Midbrain (tissue), 1 donor: ENCODE measurements at places on chromosomes 12 and 14.
A peak's percentile ranks its signal among the peaks of the same experiment; 100 is the strongest.

DNA sequence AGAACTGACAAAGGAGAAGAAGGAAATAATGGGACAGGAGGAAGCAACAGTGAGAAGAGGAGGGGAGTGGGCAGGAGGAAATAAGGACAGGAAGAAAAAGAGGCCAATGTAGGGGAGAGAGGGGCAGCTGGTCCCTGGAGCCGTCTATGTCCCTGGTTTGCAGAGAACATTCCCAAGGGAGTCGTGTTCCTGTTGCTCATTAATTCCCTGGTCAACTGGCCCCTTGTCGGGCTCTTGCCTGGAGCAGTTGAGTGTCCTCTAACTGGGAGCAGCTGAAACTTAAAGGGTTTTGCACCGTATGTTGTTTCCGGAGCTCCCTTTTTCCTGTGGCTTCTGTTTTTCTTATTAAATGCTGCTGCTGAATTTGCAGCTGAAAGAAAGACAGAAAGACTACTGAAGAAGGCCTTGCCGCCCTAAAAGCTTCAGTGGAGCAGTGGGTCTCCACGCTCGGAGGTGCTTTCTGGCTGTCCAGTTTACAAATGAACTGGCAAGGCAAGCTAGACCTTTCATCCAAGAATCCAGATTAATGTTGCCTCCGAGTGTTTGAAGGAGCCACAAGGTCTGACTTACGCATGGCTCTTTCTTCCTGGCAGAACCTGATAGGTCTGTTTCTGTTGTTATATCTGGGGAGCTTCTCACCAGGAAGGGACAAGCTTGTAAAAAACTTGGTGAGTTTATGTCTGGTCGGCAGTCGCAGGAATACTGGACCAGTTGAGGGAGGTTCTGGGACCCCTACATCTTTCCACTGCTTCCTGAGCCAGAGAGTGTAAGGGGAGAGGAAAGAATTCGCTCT, 146.2 kb upstream of the RFLNA start:
- no peak for DNase-seq

- DNase-seq = no peak
These were observed 161.0 kb upstream of the PRKD1 start for GRCh38 chr14:30088620-30089019.

- no peak for DNase-seq
These were observed 20.1 kb upstream of the CERS5 start for GRCh38 chr12:50187084-50187900.

DNA sequence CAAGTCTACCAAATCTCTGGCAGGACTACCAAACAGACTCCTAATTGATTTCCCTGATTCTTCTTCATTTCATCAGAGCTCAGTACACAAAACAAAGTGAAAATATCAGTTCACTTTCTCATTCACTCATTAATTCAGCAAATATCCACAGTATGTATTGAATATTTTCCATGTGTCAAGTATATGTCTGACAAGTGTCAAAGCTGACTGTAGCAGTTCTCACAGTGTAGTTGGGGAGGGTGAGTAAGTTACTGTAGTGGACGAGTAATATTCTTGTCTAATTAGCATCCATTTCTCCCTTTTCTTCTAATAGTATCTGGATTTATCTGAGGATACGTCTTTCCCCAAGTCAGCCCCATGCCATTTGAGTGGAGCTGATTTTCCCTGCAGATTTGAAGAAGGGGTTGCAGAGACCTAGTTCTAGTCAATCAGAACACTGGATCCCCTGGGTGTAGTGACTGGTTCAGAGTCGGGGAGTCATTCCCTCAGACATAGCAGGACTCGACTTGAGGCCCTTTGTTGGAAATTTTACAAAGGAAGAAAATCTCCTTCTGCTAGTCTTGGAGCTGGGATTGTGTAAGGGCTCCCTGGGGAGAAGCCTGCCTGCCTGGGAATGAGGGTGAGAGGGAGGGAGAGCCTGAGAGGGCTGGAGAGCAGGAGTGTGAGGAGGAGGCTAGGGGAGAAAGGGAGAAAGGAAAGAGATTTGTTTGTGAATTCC, 51.4 kb downstream of the GRIP1 start:
- no peak for DNase-seq

GRCh38 chr14:36672095-36672494, 10.4 kb downstream of the PAX9 start:
- DNase-seq = no peak

- DNase-seq = no peak
These were observed 32.3 kb downstream of the PTHLH start for GRCh38 chr12:27940245-27940644.

- DNase-seq = no peak
These were observed 8.4 kb downstream of the PAPLN start for GRCh38 chr14:73245480-73246325.

DNA sequence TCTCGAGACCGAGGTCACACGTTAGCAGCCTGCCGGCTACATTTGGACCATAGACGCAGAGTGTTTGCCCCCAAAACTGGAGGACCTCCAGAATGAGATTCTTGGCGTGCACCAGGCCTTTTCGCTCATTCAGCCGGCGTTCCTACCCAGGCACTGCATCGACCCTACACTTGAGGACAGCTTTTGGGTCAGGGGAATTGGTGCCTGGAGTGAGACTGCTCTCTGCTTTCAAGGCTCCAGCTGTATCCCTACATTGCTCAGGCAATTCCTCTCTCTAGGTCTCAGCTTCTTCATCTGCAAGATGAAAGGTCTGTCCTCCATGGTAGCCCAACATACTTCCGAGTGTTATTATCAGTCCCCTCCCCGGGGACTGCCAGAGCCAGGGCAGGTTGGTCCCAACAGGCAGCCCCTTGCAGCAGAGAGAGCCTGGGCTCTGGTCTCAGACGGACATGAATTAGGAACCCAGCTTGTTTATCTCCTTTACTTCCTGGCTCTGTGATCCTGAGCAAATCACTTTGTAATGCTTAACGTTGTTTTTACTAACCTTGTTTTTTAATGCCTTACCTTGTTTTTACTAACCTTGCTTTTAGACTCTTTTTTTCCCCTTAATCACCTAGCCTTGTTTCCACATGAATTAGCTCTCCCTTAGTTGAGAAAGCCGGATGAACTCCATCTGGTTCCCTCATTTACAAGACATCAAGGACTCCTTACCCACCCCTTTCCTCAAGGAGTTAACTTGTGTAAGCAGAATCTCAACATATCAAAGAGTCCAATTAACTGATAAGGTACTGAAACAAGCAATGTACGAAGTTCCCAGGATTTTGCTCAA, 892 bp downstream of the TCHP start:
- no peak for DNase-seq

GRCh38 chr12:25864306-25865276, 93.9 kb upstream of the RASSF8 start:
- no peak for DNase-seq

GRCh38 chr12:29743077-29743476, 40.7 kb downstream of the TMTC1 start:
- DNase-seq = no peak

DNA sequence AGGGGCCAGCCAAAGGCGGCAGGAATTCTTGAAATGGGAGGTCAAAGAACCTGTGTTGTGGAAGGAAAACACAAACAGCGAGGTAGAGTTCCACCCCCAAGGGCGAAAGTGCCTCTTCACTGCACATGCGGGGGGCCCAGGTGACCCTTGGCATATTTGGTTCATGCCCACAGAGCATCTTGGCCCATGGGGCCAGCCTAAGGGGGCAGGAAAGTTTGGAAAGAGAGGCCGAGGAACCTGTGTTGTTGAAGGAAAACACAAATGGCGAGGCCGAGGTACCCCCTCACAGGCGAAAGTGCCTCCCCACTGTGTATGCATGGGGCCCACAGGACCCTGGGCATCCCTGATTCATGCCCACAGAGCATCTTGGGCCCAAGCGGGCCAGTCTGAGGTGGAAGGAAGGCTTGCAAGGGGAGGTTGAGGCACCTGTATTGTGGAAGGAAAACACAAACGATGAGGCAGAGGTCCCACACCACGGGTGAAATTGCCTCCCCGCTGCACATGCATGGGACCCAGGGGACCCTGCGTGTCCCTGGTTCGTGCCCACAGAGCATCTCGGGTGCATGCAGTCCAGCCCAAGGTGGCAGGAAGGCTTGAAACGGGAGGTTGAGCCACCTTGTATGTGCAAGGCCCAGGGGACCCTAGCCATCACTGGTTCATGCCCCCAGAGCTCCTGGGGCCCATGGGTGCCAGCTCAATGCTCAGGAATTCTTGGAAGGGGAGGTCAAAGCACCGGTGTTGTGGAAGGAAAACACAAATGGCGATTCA, 384.1 kb downstream of the ALG10 start:
- no peak for DNase-seq

- no peak for DNase-seq
These were observed 37.0 kb downstream of the B4GALNT3 start for GRCh38 chr12:496736-497135.

DNA sequence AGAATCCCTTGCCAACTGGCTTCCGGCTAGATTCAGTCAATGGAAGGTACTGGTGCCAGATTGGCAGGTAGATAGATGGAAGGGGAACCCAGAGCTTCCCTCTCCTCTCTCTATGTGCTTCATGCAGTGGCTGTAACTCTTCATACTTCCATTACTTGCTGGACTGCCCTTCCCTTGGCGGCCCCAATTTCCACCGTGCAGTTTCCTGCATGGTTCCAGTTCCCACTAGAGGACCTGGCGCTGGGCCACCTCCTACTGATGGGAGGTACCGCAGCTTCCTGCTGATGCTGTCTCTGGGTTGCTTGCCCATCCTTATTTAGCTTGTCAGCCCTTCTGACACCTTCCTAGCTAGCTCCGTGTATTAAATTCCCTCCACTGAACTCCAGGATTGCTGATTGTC, 226.4 kb downstream of the ANO2 start:
- DNase-seq = no peak

DNA sequence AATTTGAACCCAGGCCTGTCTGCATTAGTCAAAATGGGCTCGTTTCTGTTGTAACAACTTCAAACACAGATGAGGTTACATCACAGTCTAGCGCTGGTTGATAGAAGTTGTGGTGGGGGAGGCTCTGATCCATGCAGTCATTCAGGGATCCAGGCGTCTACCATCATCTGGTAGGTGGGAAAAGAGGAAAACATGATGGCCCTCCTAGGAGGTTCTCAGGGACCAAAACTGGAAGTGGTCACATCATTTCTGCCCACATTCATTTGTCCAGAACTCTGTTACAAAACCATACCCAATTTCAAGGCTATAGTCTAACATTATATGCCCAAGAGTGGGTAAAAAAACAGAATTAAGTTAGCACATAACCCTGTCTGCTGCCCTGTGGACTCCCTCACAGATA, 135.1 kb downstream of the PHETA1 start:
- no peak for DNase-seq

GRCh38 chr14:74299061-74299545, 3.6 kb downstream of the ABCD4 start:
- DNase-seq = peak; percentile 9

DNA sequence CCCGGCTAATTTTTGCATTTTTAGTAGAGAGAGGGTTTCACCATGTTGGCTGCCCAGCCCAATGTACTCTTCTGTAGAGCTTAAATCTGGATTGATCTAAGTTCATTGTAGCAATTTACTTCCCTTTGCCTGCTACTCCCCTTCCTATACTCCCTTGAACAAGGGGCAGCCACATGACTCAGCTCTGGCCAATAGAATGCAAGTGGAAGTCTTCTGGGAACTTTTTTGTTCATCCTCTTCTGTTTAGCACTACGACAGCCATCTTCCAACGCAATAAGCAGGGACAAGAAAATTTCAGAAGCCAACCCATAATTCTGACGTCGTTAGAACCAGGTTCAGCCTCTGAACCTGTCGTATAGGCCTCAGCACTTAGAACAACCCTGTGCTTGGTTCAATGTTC, 6.4 kb upstream of the RAD52 start:
- DNase-seq = no peak

DNA sequence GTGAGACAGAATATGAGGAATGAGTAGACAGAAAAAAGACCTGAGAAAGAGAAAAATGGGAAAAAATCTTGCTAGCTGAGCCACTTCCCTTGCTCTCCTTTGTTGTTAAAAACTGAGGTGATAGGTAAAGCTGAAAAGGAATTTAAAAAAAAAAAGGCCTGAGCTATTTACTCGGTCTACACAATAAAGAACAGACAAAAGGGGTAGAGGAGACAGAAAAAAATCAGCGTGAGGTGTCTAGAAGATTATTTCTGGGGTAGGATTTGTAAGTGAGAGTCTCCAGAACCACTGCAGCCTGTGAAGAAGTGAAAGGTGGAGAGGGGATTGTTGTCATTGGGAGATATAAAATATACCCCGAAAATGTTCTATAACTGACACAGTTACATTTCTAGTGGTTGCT, 98.8 kb downstream of the EXOC5 start:
- DNase-seq = no peak

GRCh38 chr14:50333014-50333509, 20.9 kb downstream of the DMAC2L start:
- DNase-seq = no peak

DNA sequence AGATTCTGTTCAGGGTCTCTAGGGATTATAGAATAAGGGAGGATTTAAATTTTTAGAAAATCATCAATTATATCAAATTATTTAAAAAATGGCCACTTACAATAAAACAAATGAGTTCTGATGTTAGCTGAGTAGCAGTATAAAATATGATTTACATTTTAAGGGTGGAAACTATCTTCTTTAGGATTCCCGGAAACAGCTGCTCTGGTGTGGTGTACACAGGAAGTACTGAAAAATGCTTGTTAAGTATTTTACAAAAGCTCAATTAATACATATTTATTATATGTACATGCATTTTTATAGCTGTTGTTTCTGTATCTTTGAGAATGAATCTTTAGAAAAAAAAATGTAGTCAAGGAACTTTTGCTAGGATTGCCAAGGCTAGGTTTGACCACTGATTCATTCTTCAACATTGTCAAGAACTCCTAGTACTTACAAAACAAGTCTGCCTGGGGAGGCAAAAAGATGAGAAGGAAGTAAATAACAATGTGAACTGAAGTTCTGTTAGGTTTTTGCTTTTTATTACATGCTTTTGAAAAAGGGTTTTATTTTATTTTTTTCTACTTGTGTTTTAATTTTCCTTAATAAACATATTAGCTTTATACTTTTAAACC, 48.0 kb downstream of the ARF6 start:
- no peak for DNase-seq

DNA sequence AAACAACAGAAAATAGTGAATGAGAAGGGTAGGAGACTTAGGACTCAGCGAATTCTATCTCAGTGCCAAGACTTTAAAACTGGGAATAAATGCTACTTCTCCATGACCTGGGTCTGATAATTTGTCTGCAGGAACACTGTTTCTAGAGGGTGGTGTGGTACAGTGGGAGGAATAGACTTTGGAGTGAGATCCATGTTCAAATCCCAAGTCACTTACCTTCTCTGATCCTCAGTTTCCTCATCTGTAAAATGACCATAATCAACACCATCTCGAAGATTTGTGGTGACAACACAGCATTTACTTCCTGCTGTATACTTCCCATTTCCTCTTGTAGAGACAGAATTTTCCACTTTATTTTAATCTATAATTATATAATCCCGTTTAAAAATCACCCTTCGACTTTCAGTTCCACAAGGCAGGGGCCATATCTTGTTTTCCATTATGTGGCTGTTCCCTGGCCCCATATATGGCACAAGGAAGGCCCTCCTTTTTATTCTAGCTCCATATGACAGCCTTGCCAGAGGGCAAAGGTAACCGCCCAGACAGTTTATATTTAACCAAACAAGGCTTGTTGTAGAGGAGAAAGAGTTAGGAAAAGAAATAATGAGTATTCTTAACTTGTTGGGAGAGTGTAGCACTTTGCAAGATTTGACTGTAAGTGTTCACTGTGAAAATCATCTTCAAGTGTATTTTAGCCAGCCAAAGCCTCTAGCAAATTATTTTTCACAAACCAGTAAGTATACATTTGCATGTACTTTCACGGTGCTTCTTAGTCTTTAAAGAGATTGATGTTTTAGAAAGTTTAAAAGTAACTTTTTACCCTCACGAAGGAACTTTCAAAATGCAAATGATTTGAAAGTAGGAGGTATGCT, 243.1 kb downstream of the AKAP6 start:
- no peak for DNase-seq

GRCh38 chr12:121499929-121500793, 80.7 kb downstream of the KDM2B start:
- DNase-seq = peak; percentile 84
